ENCODE measurements at places on chromosomes 11 and 22.

DNA sequence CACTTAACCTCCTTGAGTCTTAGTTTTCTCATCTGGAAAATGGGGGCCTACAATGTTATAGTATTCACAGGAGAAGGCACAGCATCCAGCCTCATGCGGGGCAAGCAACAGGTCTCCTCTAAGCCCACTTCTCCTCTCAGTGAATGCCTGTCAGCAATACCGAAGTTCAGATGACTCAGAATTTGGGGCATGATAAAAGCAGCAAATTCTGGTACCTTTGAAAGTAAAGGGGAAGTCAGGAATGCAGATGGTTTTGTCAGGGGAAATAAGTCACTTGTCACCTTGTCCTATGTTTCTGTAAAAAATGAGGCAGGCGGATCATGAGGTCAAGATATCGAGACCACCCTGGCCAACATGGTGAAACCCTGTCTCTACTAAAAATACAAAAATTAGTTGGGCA, 350.2 kb downstream of the LARGE1 start:
- DNase-seq = no peak

DNA sequence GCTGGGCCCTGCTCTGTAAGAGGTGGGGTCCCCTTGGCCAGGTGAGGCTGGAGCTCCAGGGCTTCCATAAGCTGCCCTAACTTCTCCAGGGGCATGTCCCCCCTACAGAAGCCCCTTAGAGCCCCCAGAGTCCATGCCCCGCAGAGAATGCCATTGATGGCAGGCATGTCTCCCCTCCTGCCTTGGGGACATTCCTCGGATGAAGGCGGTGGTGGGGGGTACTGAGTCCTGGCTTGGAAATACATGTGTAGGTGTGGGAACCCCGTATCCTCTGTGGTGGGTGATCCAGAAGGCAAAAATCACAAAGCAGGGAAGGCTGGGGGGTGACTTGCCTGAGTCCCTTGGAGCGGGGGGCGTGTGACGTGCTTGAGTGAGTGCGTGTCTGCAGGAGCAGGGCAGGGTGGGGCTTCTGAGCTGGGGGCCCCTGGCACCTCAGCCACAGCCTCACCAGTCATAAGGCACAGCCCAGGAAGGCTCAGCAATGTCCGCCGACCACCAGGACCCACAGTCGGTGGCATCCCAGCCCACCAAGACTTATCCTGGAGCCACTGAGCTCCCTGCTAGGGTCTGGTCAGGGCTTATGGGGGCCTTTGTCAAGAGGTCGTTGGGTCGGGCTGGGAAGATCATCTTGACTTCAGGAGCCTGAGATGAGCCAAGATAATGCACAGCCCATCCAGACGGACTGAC, 69.8 kb upstream of the KCNQ1OT1 start:
- no peak for DNase-seq

DNA sequence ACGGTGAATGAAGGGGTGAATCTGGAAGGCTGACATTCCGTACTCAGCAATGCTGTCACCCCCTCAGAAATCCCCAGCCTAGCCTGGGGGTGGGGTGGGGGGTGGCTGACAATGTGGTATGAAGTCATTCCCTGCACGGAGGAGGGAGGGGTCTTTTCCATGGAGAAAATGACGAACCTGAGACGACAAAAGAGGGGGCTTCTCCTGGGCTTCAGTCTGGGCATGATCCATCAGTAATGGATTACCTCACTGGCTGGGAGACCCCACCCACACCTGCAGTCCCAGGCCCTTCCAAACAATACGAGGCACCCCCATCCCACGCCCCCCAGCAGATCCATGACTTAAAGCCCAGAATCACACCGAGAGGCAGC, 1.0 kb downstream of the KIAA0930 start:
- DNase-seq = no peak

DNA sequence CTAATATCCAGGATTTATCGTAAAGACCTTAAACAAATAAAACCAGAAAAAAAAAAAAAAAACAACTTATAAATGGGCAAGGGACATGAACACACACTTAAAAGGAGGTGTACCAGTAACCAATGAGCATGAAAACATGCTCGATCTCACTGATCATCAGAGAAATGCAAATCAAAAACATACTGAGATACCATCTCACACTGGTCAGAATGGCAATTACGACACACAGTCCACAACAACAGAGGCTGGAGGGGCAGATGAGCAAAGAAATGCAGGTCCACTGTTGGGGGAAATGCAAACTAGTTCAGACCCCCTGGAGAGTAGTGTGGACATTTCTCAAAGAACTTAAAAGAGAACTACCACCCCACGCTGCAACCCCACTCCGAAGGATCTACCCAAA, 13.2 kb downstream of the RGL4 start:
- no peak for DNase-seq

- no peak for DNase-seq
Observed at GRCh38 chr11:121144723-121145122, 43.7 kb downstream of the TECTA start.

DNA sequence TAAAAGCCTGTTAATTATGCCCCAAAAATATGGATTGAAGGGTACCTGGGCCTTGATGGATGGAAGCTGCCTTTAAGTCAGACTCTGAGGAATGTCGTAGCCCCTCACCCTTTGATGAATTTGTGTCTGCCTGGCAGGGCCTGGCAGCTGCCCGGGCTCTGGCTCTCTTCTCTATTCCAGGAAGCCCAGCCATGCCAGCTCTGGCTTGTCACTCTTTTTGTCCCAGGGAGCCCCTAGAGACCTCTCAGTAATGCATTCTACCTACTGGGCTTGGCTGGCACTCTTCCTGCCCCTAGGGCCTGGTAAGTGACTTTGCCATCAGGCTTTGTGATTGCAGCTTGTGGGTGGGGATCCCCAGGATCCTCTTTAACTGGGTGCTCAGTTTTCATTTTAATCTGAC, 103.8 kb downstream of the GRIK4 start:
- DNase-seq = no peak

GRCh38 chr11:41921746-41922390, 462.4 kb upstream of the LRRC4C start:
- no peak for DNase-seq

- DNase-seq = no peak
Observed at GRCh38 chr11:67631853-67632174, 2.1 kb upstream of the NUDT8 start.

GRCh38 chr11:3148255-3148989, 16.7 kb downstream of the OSBPL5 start:
- DNase-seq = no peak

DNA sequence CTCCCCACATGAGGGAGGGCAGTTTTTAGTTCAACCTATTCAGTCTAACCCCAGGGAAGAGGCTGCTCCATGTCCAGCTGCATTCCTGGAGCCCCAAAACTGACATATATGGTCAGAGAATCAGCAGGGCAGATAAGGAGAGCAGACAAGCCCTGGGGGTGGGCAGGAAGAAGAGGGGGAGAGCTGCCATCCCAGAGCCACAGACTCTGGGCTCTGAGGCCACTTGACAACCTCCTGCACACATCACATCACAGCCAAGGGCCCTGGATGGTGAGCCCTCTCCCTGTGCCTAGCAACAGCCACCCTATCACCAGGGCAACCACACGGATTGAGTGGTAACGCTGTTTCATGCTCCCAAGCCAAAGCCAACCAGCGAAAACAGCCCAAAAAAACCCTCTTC, 3.1 kb downstream of the ARHGAP1 start:
- DNase-seq = peak; percentile 64

DNA sequence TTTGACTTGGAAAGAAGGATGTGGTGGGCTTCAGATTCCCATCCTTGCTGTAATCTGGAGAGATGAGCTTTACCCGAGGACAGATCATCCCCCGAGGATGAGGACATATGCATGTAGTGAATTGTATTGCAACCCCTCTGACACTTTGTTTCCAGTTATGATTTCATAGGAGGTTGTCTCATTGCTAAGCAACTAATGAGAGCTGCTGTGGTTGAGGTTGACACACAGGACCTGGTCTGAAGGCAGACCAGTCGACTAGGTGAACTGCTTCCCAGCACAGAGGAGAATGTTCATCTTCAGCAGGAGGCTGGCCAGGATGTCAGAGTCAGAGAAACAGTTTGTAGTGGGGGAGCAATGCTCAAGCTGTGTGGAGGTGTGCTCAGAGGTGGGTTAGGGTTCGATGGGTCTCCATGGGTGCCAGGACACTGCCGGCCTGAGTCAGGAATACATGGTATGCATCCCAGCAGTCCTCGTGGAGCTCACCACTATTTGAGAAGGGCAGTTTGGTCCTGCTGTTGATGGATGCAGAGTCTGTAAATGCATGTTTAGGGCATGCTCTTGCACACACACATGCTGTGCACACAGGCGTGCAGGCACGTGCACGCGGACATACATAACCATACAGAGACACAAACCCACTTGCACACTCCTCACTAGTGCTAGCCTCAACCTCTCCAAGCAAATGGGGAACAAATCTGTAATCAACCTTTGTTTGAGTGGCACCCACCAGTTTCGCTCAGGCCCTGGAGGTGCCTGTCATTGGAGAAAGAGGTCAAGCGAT, 153.7 kb downstream of the TBC1D22A start:
- no peak for DNase-seq

- DNase-seq = peak; percentile 62
Observed at GRCh38 chr11:60193687-60194433, 11.0 kb upstream of the MS4A6A start.

GRCh38 chr11:23201936-23202522, 341.8 kb upstream of the CCDC179 start:
- DNase-seq = no peak

DNA sequence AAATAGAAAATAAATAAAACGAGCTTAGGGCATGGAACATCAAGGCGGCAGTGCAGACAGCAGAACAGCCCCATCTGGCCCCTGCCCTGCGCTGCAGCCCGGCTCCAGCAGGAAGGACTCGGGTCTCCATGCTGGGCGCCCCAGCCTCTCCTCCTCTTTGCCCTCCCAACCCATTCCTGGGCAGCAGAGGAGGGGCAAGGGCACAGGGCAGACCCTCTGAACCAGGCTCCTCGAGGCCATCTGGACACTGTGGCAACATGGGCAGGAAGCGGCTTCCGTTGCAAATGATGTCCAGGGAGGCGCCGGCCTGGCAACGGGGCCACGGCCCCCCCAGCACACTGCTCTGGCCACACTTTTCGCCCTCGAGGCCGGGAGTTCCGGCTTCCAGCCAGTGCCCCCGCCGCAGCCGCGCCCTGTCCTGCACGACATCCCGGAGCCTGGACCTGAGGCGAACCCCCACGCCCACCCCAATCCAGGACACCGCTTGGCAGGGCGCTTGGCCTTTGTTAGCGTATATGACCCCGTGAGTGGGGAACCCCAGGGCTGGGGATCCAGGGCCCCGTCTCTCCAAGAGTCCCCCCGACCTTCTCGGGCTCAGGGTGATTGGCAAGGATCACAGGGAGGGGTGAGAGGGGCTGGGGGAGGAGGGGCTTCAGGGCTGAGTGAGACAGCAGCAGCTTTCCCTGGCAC, 192.1 kb downstream of the IGLL1 start:
- no peak for DNase-seq

GRCh38 chr11:60852117-60852981, 3.4 kb downstream of the PTGDR2 start:
- DNase-seq = no peak

- DNase-seq = peak; percentile 76
Observed at GRCh38 chr11:45209891-45210699, 63.7 kb downstream of the PRDM11 start.

DNA sequence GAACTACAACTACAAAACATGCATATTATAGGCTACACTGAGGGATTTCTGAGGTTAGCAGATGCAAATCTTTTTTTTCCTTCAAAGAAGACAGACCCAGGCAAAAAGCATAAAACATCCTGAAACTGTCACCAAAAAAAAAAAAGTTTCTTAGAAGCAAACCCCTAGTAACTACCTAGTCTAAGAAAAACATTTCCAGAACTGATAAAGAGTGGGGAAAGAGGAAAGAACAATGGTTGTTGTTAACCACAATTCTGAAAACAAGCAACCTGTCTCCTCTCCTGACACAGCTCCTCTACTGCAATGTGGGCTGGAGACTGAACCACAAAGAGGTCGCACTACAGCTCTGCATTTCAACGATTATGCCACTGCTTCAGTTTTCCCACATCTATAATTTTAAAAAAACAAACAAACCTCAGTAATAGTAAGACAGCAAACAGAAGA, 15.0 kb downstream of the DENND5A start:
- DNase-seq = no peak

GRCh38 chr11:75964071-75964470, 149.1 kb downstream of the UVRAG start:
- no peak for DNase-seq

DNA sequence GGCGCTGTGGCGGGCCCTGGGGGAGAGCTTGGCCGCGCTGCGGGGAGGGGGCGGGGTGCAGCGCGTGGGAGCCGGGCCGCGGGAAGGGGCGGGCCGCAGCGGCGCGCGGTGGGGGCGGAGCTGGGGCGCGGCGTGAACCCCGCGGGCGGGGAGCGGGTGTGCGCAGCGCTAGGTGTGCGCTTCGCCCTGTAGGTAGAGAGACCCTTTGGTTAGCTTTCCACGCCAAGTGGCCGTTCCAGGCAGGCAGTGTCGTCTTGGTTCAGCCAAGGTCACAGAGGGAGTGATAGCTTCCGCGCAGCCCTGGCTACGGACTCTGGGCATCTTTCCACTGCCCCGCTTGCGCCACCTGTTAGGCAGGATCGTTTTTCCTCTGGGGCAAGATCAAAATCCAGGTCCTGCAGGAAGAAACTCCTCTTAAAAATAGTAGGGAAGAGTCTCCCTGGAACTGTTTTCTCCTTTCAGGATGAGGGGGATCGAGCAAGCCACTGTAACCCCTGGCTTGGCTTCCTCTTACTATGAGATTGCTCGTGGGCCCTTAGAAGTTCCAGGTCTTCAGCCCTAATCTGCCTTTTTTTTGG, 434 bp downstream of the BANF1 start:
- DNase-seq = no peak

GRCh38 chr11:820655-821511, 2.2 kb downstream of the PNPLA2 start:
- no peak for DNase-seq

DNA sequence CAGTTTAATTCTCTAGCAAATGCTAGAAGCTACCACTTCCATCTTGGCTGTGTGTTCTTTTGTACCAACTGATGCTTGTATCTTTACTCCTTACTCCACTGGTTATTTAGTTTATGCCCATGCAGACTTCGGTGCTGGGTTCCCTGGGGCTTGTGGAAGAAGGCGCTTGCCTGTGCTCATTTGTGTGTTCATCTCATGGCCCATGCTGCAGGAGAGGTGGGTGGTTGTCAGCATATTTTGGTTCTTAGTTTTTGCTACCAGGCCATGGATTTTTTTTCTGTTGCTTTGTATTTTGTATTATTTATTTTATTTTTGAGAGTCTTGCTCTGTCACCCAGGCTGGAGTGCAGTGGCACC, 22.4 kb downstream of the MICAL2 start:
- no peak for DNase-seq

DNA sequence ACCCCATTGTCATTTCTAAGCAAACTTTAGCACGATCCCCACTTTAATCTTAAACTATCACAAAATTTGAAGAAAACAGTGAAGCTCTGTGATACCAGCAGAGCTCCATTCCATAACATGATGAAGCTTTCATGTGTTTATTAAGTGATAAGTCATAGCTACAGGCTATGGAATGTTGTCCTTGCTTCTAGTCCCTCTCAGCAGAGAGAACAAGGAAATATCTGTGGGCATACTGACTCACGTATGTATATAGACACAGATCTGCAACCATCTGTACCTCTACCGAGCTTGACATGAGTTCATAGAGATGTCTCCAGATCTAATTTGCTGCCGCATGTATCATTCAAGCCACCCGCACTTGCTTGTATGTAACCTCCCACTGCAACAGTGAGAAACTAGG, 588.9 kb downstream of the ETS1 start:
- no peak for DNase-seq

All from head of caudate nucleus (tissue), 42 donors.